Stimulated activated CD4-positive, alpha-beta T cell treated with anti-CD3 and anti-CD28 coated beads, Interleukin-12 subunit alpha, Interleukin-12 subunit beta, amount 100 ng/mL, for 48 hours (primary cell): ENCODE measurements at places on chromosomes 16 and 17.

DNA sequence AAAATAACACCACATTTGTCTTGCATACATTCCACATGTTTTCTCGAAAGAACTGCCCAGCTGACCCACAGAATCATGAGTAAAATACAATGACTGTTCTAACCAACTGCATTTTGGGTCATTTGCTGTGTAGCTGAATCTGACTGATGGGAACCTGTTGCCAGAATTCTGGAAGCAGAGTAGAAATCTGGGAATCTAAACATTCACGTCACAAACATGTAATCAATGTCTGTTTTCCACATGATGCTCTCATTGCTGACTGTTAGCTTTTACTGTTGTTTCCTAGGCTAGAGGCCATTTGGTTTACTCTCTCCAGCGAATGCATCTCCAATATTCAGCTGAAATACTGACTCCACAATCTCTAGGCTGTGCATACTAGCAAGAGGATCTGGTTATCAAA lies 710.1 kb downstream of the KCNJ2 start:
- no peak for DNase-seq

- no peak for DNase-seq
Measured at GRCh38 chr17:31481783-31482081, 90.3 kb downstream of the RAB11FIP4 start.

- DNase-seq = no peak
Measured at GRCh38 chr16:57575468-57576277, 33.2 kb downstream of the ADGRG5 start.

- DNase-seq = no peak
Measured at GRCh38 chr17:79104898-79105600, 30.4 kb downstream of the ENGASE start.

GRCh38 chr17:53629188-53629587 lies 193.5 kb upstream of the KIF2B start:
- DNase-seq = no peak

DNA sequence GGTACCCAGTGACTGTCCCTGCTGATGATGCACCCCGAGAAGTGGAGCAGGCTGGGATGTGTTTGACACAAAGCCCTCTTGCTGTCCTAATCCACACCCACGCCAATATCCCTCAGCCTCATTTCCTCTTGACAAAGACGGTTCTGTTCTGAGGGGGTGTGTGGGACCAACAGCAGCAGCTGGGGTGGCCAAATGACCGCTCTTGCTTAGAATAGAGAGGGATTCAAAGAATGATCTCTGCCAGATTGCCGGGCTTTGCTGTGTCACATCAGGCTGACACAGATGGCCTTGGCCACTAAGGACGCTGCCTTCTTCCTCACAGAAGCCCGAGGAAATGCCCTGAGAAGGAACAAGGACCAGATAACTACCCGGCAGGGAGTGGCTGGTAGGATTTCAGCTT lies 250.7 kb downstream of the NTN1 start:
- DNase-seq = no peak

- DNase-seq = no peak
Measured at GRCh38 chr16:53598511-53599275, 95.7 kb upstream of the AKTIP start.

- DNase-seq = no peak
Measured at GRCh38 chr17:16529906-16530305, 37.9 kb upstream of the LRRC75A start.

- no peak for DNase-seq
Measured at GRCh38 chr16:3513892-3514583, 13.2 kb downstream of the CLUAP1 start.

GRCh38 chr17:72204742-72205141 lies 83.9 kb downstream of the SOX9 start:
- no peak for DNase-seq
